ENCODE measurements at places on chromosomes 2 and 18.

DNA sequence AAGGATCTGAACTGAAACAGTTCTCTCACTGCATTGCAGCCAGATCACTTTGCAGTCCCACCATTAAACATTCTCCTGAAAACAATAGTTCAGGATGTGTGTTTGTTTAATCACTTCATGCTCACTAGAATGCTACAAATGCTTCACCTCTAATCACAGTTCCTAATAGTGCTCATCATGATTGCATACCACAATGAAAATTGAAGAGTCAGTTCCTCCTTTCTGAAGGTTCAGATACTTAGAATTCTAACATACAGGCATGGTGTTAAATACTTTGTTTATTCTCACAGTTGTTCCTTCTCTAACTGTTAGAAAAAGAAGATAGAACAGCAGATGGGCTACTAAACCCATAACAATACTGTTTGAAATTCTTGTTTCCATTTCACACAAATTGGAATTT lies 622.3 kb upstream of the ACVR2A start:
- no peak for DNase-seq

DNA sequence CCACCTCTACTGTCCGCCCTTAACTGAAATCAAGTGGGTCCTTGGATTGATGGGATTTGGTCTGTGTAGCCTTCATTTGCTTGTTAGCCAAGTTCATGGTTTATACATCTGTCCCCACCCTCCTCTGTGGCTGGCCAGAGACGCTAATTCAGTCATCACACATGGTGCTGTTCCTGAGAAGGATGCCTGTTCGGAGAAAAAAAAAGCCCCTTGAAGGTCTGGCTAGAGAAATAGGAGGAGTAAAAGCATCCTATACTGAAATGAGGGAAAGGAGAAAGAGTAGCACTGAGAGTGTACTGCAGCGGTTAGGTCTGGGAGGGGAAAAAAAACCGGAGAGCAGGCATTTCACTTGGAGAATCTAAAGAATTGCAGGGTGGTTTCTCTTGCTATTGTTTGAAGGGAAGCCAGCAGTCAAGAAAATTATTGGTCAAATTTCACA lies 180.6 kb upstream of the EPAS1 start:
- DNase-seq, result no peak

GRCh38 chr2:103529798-103530502 lies 768.1 kb downstream of the TMEM182 start:
- DNase-seq, result no peak

- DNase-seq, result no peak
These were observed 13.3 kb upstream of the POLE4 start for GRCh38 chr2:74944987-74945787.

- no peak for DNase-seq
These were observed 27.5 kb downstream of the TFCP2L1 start for GRCh38 chr2:121257480-121257840.

- no peak for DNase-seq
These were observed 333.8 kb downstream of the ALK start for GRCh38 chr2:29587402-29588190.

- peak; percentile 17 for DNase-seq
These were observed 464.9 kb downstream of the CDH2 start for GRCh38 chr18:27712066-27712465.

DNA sequence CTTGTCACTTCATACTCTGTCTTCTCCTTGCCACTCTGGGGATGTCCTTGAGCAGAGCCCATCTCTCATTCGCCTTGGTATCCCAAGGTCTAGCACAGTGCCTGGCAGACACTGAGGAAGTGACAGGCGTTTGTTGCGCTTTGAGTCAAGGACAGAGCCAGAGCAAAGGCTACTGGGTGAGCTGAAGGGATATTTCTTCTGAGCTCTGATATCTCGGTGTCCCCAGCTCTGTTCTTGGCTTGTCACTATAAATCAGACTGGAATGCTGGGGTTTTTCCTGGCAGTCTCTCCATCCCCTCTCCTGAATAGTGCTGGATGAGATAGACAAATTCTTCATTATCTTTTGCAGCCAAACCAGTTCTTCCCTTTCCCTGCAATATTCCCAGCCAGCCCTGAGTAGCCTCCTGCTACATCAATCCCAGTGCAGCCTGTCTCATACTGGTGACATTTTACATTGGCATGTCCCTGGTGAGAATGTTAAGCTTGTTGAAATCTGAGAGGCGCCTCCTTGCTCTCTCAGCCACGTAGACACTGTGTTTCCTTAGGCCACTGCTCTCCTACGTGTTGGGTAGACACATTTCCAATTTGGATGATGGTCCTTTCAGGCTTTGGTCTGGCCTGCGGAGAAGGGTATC lies 61.7 kb downstream of the CTIF start:
- DNase-seq, result no peak

GRCh38 chr2:28855977-28856376 lies 14.1 kb downstream of the TRMT61B start:
- no peak for DNase-seq

GRCh38 chr2:98468621-98469236 lies 24.1 kb downstream of the INPP4A start:
- no peak for DNase-seq

DNA sequence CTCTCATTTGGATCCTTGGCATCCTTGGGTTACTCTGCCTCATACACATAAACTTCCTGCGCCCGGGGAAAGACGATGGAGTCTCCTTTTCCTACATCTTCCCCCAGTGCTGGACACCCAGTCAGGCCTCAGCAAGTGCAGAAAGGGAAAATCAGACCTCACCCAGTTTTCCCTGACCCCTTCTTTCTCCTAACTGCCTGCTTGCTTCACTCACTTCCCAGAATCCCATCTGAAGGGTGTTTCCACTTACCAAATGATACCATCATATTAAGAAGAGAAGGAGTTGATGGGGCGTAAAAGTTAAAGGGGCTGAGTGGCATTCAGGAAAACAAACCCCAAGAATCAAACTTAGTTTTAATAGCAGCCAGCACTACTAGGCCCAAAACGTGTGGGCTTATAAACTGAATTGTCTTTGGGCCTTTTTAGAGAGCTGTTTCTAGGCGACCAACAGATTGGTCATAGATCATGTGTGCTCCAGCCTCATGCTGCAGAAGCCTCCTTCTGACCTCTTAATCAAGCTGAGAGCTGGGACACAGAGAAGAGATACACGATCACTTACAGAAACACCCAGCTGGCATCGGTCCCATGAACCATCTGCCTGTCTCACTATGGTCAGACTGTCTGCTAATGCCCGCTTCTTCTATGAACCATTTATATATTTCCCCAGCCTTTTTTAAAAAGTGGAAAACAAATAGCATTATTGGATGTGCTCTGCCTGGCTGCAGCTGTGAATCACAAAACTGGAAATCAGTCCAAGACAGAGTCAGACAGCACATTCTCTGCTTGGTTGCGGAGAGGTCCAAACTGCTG lies 165.7 kb upstream of the SLC14A2 start:
- DNase-seq, result peak; percentile 76

- no peak for DNase-seq
These were observed 81.4 kb downstream of the MTCL1 start for GRCh38 chr18:8786483-8787370.

DNA sequence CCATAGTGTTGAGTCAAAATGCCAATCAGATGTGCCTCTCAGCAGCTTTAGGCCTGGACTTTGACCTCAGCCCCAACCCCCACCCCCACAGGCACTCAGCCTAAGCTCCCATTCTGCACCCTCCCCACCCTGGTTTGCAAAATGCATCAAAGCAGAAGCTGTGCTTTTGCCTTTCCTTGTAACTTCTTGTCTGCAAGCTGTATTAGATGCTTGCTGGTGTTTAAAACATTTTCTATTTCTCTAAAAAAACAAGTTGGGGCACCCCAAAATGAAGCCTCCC lies 26.6 kb upstream of the STEAP3 start:
- no peak for DNase-seq

GRCh38 chr18:56709463-56709862 lies 58.3 kb downstream of the WDR7 start:
- DNase-seq, result no peak

GRCh38 chr2:18690342-18690741 lies 101.0 kb upstream of the NT5C1B start:
- no peak for DNase-seq

GRCh38 chr2:224202281-224202865 lies 163.3 kb upstream of the SERPINE2 start:
- no peak for DNase-seq

DNA sequence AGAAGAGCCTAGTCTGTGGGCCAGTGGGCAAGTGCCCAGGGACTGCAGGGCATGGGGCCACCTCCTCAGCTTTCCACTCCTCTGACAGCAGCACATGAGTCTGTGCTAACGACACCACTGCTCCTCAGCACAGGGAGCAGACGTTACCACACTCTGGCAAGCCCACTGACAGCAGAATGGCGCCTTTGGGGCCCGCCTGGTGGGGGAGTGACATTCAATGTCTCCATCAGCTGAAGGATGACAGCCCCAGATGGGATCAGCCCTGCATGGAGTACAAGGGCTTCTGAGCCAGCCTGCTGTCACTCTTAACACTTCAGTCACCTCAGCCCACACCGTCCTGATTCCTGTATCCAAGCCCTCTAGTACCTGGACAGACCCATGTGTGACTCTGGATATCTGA lies 149.4 kb upstream of the SMAD2 start:
- peak; percentile 72 for DNase-seq

DNA sequence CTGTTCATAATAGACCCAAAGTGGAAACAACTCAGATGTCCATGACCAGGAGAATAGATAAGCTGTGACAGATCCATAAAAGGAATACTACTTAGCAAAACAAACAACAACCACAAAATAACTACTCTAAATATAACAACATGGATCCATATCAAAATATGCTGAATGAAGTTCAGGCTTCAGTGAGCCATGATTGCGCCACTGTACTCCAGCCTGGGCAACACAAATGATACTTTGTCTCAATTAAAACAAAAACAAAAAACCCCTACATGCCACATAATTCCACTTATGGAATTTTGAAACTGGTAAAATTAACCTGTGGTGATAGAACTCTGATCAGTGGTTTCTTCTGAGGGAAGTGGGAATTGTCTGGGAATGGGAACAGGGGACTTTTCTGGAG lies 11.2 kb upstream of the MYO3B start:
- DNase-seq, result no peak

- no peak for DNase-seq
These were observed 6.5 kb upstream of the CAPN10 start for GRCh38 chr2:240579771-240580614.

DNA sequence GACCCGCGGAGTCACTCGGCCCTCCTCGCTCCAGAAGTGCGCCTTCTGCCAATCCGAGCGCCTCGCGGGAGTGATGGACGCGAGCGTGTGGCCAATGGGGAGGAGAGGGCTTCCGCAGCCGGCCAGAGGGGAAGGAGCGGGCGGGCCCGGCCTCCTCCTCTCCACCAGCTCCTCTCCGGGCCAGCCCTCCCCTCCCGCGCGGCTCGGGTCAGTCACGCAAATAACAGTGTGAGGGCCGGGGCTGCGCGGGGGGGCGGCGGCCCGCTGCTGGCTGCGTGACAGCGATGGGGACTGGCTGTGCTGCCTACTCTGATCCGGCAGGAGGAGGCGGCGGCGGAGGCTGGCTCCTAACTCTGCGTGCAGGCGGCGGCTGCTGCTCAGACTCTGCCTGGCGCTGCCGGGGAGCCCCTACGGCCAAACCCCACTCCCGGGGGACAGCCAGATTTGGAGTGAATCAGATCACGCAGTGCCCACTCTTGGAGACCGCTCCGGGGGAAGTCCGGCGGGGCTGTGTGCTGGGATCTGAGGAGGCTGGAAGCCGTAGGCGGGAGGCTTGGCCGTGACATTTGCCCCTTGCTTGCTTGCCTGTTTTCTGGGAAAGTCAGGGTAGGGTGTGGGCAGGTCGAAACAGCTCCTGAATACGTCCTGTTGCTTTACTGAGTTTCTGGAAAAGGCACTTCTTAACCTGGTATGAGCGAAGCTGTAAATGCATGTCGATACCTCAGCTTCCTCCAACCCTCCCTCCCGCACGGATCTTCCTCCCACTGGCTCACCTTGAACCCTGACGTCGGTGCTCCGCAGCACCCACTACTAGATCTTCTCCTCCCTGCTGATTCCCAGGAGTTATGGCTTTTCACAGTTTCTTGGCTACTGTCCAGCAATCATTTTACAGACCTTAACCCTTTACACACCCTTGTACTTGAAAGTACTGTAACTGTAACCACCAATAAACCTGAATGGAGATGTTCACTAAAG lies 97.9 kb upstream of the SERTAD2 start:
- DNase-seq, result peak; percentile 10

DNA sequence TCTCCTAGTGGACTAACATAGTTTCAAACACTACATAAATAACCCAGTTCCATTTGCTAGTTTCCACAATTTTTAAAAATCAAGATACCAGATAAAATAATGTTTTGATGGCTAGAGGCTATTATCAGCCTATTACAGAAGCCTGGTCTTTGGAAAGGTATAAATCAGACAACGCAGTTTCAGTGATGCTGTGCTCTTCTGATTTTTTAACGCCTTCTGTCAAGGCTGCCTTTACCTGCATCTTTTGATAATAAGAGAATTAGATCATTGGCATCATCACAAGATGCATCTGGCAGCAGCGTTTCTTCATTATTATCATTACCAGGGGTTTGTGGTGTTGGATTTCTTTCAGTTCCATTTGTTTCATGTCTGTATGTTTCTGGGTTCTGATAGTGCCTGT lies 268.7 kb downstream of the MTX2 start:
- DNase-seq, result no peak

DNA sequence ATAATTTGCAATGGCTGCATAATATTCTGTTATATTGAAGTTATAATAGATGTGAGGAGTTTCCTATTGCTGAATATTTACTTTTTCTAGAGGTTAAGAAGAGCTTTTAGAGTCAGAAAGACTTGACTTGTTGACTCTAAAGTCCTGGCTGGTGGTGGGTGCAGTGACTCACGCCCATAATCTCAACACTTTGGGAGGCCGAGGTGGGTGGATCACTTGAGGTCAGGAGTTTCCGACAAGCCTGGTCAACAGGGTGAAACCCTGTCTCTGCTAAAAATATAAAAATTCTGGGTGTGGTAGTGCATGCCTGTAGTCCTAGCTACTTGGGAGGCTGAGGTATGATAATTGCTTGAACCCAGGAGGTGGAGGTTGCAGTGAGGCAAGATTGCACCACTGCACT lies 33.9 kb upstream of the ATIC start:
- DNase-seq, result no peak

GRCh38 chr18:3603421-3604234 lies 153.7 kb downstream of the TGIF1 start:
- DNase-seq, result peak; percentile 76

DNA sequence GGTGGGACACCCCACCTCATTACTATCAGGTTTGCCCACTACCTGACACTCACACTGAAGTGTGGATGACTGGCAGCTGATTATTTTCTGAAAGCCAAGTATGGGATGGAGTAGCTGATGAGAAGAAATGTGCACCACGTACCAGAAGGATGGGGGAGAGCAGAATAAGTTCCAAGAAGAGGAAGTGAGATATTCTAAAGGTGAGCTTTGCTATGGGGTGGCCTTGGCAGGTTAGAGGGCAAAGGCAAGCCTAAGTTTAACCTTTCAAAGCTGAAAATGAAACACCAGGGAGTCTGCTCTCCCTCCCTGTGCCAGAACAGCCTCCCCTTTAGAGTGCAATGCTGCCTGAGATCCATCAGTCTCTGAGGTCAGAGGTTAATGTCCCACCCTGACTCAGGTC lies 196.1 kb upstream of the OSR1 start:
- DNase-seq, result no peak

GRCh38 chr18:56517196-56517595 lies 121.2 kb downstream of the TXNL1 start:
- DNase-seq, result no peak

- no peak for DNase-seq
These were observed 234.9 kb upstream of the RASGRP3 start for GRCh38 chr2:33241581-33241980.

Data from NCI-H524 treated with DMSO at 0.1 percent for 48 hours (cell line).